Activated CD4-positive, alpha-beta T cell treated with anti-CD3 and anti-CD28 coated beads, Interleukin-2, amount 10 ng/mL, durations not matched to agents 7 days and 5 days (primary cell): ENCODE measurements at places on chromosomes 11 and 22.

DNA sequence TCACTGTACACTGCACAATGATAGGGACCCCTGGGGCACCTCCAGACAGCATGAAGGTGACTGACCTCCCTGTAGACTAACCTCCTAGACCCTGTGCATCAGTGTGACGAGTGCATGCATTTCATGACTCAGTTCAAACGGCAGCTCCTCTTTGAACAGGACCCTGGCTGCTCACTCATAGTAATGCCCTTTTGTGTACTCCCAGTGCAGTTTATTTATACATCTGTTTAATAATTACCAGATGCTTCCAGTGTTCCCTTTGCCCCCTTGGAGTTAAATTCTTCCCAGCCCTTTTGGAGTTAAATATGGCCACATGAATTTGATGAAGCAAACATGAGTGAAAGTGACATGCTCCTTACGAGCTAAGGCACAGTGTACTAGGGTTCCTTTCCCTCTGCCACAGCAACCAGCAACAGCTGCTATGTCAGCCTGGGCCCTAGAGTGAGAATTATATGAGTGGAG is 72.4 kb downstream of the PANX1 start:
- DNase-seq = no peak

DNA sequence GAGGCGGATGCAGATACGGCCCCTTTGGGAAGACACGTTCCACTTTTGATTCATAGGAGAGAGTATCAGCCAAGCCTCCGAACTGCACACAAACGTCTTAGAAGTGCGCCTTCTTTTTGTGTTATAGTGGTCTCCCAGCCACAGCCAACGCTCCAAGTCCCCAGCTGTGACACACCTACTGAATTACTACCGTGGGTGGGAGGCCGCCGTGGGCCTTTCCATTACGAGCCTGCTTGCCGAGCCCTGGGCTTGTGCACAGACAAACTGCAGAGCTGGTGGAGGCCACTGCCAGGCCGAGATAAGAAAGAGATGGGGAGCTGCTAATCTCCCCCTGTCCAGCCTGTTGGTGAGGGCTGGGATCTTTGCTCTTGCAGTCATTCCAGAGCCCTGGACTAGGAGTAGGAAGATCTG is 761 bp downstream of the HMBS start:
- no peak for DNase-seq

GRCh38 chr11:102528618-102529017 is 1.9 kb downstream of the MMP7 start:
- DNase-seq = no peak

- no peak for DNase-seq
Observed at GRCh38 chr11:8231979-8232378, 31.7 kb downstream of the LMO1 start.

DNA sequence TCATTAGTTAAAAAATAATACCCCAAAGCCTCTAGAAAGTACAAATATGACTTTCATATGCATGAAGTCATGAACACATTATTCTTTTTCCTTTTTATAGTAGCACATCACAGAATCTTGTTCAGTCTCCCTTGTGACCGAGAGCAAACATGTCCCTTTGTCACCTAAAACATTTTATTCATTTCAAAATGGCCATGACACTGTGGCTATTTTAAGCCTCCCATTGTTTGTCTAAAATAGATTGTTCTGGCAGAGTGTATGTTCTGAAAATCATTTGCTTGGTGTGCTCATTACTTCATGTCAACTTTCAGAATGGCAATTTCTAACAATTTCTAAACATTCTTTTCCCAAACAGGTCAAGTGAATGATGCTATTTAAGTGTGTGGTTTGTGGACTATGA is 865.0 kb downstream of the JRKL start:
- DNase-seq = no peak
